ENCODE measurements at places on chromosomes 7 and 10.

- DNase-seq: no peak
Observed at GRCh38 chr7:142428094-142428493, 170.2 kb upstream of the PRSS58 start.

- peak; percentile 16 for DNase-seq
Observed at GRCh38 chr7:107035446-107035845, 9.1 kb upstream of the PRKAR2B start.

GRCh38 chr7:2425749-2426148, 22.3 kb downstream of the CHST12 start:
- DNase-seq: no peak

DNA sequence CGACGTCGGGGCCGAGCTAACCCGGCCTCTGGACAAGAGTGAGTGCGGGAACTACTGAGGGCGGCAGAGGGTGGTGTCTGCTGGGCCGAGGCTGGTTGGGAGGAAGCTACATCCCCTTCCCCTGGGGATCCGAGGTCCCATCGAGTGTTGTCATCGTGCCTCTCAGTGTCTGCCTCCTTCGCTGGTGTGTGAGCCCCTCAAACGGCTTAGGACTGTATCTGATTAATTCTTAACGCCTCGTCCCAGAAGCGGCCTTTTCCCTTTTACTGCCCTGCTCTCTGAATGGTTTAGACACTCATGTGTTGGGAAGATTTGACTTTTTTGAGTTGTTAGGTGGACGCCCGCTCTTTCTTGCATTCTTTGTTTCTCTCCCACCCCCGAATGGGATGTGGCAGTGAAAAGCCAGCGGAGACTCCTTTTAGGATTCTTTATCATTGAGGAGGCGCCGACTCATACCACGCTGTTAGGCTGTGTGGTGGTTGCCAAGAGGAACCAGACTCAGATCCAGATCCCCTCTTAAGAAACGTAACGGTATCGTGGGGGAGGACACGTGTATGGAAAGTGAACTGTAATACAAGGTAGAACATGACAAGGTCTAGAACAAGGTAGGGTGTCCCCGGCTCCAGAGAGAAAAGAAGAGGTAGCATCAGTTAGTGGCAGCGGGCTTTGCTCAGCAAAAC, 631 bp downstream of the SUPV3L1 start:
- DNase-seq: no peak

GRCh38 chr7:92707435-92707834, 117.2 kb upstream of the FAM133B start:
- DNase-seq: no peak

GRCh38 chr7:50217821-50218281, 86.7 kb upstream of the IKZF1 start:
- DNase-seq: peak; percentile 92

GRCh38 chr10:96339383-96339782, 19.4 kb downstream of the OPALIN start:
- no peak for DNase-seq

- DNase-seq: no peak
Observed at GRCh38 chr10:121043124-121043849, 192.1 kb downstream of the WDR11 start.

GRCh38 chr7:43018446-43018845, 86.3 kb downstream of the MRPL32 start:
- no peak for DNase-seq

- no peak for DNase-seq
Observed at GRCh38 chr7:12111422-12112405, 99.4 kb upstream of the TMEM106B start.

DNA sequence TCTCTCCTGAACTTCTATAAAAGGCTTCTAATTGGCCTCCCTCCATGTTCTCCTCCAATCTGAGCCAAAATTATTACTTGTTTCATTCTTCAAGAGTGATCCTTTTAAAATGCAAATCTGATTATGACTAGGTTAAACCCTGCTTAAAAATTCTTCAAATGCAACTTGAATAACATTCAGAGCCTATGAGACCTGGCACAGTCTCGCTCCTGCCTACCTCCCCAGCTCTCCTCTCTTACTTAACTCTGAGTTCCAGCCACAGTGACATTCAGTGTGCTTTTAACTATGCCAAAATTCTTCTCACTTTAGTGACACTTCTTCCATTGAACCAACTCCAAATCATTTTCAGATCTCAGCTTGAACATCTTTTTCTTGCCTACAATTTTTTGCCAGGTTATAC, 68.8 kb downstream of the TMEM168 start:
- DNase-seq: no peak

DNA sequence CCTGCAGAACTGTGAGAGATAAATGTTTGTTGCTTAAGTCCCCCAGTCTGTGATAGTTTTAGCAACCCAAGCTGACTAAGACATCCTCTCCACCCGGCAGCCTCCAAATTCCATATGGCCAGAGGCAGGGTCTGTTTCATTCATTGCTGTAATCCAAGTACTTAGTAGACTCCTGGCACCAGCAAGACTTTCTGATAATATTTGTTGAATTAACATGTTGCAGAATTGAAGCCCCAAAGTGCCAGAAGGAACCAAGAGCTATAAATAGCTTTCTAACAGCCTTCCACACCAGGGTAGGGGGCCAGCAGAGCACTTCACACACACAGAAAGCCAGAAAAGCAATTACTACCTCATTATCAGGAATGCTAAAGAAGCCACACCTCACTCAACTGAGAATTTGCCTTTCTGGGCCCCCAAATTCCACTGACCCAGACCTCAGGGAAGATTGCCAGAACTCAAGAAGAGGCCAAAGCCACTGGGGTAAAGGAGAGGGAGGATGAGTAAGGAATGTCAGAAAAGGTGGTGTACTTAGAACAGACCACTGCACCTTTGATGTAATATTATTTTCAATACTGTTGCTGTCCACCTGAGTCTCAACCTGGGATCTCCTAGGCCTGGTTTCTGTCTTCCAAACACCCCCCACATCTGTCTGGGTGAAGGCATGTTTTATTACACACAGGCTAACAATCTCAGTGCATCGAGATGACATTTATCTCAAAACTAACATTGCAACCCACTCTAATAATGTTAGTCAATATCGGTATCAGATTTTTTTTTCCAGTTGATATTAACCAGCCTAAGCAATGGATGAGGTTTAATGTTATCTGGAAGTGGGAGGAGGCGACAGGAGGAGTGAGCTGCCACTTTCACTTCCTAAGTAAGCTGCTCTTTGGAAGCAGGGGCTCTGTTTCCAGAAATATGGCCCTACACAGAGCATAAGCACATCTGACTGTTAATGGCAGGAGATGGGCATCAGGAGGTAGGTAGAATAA, 5.5 kb downstream of the NOD1 start:
- no peak for DNase-seq

GRCh38 chr7:32479574-32480200, 10.5 kb downstream of the LSM5 start:
- peak; percentile 43 for DNase-seq

DNA sequence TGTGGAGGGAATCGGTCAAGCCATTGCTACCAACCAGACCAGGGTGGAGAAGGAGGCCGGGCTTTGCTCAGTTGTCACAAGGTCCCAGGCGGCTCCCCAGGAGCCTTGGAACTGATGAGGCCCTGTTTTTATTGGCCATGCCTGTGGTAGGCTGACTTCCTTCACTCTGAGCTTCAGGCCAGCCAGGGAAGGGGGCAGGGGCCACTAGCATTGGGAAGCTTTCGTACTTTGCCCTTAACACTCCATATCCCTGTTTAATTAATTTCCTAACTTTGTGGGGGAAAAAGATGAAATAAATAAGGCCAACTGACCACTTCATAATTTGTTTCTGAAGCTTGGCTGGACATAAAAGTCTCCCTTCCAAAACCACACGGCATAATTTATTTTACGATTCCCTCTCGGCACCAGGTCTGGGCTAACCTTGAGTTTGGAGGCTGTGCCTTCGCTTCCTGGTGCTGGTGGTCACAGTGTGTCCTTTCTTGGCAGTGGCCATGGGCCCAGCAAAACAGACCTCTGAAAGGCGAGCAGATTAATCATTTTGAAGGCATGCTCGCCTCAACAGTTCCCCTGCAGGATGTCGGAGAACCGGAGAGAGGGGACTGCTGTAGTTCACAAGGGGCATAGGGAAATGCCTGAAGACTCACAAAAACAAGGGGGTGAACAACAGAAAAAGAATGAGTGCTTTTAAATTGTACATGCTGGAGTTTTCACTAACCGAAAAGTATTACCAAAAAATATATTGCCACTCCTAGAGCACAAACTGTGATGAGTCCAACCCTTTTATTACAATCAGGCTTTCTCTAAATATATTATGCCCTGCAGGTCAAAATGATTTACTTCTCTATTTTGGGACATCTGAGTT, 966.0 kb downstream of the LRMDA start:
- no peak for DNase-seq

GRCh38 chr7:112120696-112121217, 85.4 kb downstream of the DOCK4 start:
- DNase-seq: no peak

DNA sequence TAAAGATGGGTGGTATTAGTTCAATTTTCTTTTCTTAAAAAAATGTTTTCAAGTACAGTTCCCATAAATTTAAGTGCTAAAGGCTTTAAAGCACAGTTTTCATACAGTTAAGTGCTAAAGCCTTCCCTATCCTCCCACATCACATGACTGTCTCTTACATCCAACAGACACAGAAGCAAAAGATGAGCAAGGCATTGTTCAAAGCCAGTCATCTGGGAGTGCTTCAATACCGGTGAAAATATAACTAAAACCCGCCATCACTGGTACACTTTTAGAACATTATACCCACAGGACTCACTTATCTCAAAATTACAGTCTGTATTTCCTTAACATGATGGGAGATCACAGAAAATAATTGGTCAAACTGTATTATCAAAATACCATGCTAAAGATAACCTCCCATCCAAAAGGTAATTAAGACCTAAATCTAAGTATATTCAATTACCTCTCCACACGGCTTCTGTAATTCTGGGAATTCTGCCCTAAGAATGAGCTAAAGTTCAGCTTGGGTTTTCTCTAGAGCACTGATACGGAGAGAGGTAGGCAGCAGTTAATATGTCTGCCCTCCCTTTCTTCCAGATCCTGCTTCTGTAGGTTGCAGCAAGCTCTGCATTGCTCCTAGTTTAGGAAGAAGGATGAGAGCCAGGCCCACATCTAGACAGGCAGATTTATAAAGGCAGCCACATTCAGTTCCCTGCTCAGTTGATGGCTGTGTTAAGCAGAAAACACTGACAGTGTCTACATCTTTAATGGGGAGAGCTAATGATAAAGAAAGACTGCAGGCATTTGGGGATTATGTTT, 474.8 kb upstream of the PFKP start:
- no peak for DNase-seq

DNA sequence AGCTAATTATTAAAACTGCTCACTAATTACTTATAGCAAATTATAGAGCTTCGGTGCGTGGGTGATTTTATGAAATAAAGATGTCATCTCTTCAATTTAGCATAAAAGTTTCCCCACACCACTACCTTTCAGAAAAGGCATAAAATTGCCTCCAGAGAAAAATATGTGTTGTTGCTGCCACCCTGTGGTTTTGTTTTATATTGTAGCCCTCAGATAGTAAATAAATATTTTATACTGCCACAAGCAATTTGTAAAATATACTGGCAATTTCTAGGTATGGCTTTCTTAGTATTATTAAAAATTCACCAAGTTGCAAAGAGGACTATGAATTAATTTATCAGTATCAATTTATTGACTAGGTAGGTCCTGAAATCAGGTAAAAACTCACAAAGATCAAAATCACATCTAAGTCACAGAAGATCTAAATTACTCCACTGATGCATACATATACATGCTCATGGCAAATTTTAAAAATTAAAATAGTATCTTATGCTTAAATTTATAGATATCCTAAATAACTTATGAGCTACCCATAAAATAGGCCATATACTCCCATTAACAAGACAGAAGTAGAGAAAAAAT, 26.5 kb downstream of the ASNS start:
- peak; percentile 19 for DNase-seq

GRCh38 chr7:101959342-101959741, 141.9 kb downstream of the CUX1 start:
- no peak for DNase-seq

- DNase-seq: no peak
Observed at GRCh38 chr7:134029743-134030142, 97.4 kb upstream of the LRGUK start.

GRCh38 chr10:16348891-16349290, 87.9 kb upstream of the PTER start:
- no peak for DNase-seq
